Activated gamma-delta T cell treated with anti-CD3 and anti-CD28 coated beads, Interleukin-2, amount 50 U/mL, for 16 hours (primary cell): ENCODE measurements at places on chromosomes 6 and 20.

DNA sequence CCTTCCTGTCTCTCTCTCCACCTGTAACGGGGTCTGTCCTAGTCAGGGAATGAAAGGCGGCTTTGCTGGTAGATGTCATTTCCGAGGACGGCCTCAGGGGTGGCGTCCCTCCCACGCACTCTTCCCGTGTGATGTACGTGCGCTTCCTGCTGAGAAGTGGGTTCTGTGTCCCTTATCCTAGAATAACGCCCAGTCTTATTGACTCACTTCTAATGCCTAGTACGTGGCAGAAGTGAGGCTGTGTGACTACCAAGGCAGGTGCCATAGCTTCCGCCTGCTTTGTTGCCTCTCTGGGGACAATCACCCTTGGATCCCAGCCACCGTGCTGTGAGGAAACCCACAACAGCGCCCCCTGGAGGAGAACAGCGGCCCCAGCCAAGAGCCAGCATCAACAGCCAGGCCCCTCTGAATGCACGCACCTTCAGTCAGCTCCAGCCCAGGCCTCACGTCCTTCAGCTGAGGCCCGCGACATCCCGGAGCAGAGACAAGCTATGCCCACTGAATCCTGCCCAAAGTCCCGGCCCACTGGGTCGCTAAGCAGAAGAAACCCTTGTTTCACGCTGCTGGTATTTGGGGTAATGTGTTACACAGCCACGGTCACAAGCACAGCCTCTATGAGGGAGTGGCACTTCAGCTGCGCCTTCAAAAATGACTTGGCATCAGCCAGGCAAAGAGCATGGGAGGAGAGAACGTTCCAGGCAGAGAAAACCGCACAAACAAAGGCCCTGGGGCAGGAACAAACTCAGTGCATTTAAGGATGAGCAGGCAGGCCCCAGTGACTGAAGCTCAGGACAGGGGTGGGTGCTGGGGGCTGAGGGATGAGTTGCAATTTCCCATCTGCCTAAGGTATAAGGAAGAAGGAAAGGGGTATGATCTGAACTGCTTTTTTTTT is 224.2 kb downstream of the NFATC2 start:
- DNase-seq = peak; percentile 9

- DNase-seq = no peak
Observed at GRCh38 chr6:105994118-105994590, 92.0 kb upstream of the PRDM1 start.

DNA sequence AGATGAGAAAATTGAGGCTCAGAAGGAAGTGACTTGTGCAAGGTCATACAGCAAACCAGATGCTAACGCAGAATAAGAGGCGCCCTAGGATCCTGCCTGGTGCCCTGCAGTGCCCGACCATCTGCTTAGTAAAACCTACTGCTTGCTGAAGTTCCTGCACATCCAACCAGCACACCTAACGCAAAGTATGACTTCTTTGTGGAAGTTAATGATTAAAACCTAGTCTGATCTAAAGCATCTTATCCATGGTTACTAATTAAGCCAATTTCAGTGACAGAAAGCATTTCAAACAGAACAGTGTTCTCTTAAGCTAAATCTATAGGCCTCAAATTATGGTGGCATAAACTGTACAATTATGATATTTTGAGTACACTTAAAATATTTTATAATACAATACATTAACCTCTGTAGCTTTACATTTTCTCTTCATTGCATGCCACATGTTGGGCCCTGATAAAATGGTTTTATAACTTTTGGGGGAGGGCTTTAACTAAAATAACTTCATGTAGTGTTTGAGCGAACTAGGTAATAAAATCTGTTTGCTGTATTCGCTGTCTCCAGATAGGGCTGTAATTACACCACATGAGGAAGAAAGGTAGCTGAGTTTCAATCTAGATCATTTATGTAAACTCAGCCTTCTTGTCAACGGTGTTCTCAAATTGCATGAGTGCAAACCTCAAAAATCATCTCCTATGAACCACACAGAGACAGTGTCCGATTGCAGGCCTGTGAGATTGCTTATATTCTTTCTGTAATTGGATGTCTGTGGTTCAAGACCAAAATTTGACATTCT is 37.5 kb upstream of the BEND3 start:
- no peak for DNase-seq

- no peak for DNase-seq
Observed at GRCh38 chr6:37680668-37681067, 17.0 kb downstream of the MDGA1 start.

- DNase-seq = no peak
Observed at GRCh38 chr20:52152921-52153320, 38.7 kb downstream of the ZFP64 start.

DNA sequence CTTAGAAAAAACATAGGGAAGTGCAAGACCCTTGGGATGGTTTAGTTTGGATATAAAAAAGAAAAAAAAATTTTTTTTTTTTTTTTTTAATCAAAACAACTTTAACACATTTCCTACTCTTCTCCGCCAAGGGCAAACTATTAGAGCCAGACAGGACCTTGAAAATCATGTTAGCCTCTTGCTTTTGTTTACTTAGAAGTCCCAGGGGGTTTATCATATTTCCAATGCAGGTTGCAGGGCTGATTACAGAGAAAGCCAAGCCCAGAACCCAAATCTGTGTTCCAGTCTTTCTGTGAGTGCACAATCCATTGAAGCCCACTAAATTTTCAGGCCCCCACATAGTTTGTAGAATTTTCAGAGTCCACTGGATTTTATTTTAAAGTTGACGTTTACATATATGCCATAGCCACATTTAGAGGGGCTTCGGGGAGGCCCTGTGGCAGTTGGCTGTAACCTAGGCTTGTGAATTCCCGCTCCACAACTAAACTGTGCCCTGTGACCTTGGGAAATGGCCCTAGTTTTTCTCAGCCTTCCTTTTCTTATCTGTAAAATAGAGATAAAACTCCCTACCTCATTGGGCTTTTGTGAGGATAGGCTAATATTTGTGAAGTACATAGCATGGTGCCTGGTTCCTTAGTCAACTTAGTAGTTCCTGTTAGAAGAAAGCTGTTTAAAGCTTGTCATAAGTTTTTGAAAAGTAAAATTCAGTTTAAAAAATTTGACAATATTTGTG is 55.7 kb downstream of the NCOA7 start:
- no peak for DNase-seq
